Kidney tubule cell (primary cell): ENCODE measurements at places on chromosomes 1 and 21.
A peak's percentile ranks its signal among the peaks of the same experiment; 100 is the strongest.

GRCh38 chr1:208465786-208466590 lies 221.8 kb upstream of the PLXNA2 start:
- DNase-seq = peak; percentile 54

GRCh38 chr1:79708646-79709265 lies 702.2 kb upstream of the ADGRL4 start:
- no peak for DNase-seq

DNA sequence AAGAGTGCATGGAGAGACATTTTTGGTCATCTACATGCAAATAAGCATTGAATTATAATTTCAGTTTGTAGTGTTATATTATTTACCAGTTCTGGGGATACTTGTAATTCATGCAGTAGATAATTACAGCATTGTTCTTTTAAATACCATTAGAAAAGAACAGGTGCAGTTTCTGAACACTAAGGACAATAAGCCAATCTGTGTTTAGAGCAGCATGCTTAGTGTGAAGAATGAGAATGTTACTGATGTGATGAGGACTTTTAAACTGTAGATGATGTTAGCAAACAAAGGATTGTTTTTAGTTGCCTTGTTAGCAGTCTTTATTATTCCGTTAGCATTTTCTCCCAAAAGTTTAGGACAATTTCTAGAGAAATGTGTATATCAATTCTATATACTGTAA lies 348.3 kb downstream of the BRINP3 start:
- no peak for DNase-seq

DNA sequence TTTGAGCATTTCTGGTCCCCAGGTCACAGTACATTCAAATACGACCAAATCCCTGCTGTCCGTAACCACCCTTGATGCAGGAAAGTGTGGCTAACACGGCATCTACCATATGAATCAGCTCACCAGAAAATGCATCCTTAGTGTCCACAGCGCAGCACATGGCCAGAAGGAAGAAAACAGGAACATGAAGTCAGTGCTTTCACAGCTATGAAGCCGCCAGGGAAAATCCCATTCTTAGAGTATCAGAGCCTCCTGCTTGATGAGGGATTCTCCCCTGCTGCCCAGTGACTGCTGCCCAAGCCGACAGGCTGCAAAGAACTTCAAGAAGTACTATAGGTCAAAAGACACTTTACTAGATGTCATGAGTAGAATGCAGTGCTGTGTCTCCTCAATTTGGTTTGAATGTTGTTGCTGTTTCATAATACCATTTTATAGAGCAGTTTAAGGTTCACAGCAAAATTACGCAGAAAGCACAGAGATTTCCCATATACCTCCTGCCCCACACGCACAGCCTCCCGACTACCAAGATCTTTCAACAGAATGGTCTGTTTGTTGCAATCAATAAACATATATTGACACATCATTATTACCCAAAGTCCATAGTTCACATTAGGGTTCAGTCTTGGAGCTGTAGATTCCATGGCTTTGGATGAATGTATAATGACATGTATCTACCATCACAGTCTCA lies 14.5 kb downstream of the TIAM1 start:
- DNase-seq = no peak

- DNase-seq = no peak
Measured at GRCh38 chr21:34794686-34795085, 125.9 kb downstream of the CLIC6 start.

DNA sequence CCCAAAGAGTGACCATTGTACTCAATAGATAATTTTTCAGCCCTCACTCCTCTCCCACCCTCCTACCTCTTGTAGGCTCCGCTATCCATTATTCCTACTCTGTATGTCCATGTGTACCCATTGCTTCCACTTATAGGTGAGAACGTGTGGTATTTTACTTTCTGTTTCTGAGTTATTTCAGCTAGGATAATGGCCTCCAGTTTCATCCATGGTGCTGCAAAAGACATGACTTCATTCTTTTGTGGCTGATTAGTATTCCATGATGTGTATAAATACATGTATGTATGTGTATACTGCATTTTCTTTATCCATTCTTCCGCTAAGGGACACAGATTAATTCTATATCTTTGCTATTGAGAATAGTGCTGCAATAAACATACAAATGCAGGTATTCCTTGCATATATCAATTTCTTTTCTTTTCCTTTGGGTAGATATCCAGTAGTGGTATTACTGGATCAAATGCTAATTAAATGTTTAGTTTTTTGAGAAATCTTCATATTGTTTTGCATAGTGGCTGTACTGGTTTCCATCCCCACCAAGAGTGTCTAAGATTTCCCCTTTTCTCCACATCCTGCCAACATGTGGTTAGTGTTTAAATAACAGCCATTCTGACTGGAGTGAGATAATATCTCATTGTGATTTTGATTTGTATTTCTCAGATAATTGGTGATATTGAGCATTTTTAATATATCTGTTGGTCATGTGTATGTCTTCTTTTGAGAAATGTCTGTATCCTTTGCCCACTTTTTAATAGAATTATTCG lies 4.9 kb downstream of the LY9 start:
- DNase-seq = no peak

GRCh38 chr21:33751533-33751932 lies 109.2 kb downstream of the ITSN1 start:
- no peak for DNase-seq

GRCh38 chr1:223225481-223225880 lies 82.4 kb upstream of the TLR5 start:
- no peak for DNase-seq

DNA sequence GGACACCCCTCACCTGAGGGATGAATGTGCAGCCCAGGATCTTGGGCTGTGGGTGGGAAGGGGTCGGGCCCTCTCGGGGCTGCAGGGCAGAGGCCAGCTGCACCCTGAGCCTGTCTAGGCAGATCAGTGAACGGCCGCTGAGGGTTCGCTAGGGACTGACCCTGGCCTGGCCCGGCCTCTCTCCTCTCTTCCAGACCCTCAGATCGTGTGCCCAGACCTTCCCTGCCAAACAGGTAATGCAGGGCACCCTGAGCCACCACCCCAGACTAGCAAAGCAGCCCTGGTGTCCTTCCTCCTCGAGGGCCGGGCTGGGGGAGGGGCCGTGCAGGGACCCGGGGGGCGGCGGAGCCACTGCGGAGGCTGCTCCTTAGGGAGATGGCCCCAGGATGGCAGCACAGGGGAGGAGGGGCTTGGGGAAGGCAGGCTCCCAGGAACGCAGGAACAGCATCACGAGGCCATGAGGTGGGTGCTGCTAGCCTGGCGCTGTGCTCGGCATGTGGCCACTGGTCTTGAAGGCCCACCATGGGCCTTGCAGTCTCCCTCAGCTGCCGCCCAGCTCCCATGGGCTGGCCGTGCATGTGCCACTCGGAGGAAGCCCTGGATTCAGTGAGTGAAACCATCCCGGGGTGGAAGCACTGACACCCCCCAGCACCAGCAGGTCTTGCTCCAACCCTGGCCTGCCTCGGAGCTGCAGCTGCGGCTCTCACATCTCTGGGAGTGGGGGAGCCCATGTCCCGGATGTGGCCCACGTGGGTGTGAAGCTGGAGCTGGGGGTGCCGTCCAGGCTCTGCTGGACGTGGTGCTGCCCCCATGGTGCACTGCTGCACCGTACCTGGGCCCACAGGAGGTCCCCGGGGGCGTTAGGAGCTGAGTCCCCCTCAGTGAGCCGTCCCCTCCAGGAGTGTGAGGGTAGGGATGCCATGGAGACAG lies 28.7 kb downstream of the COL6A2 start:
- no peak for DNase-seq

- peak; percentile 99 for DNase-seq
Measured at GRCh38 chr1:183635606-183636333, at the start of gene ARPC5. Gene ARPC5 (minus strand): TSS chr1:183635783. CDS start chr1:183635659, 124 bp downstream.

DNA sequence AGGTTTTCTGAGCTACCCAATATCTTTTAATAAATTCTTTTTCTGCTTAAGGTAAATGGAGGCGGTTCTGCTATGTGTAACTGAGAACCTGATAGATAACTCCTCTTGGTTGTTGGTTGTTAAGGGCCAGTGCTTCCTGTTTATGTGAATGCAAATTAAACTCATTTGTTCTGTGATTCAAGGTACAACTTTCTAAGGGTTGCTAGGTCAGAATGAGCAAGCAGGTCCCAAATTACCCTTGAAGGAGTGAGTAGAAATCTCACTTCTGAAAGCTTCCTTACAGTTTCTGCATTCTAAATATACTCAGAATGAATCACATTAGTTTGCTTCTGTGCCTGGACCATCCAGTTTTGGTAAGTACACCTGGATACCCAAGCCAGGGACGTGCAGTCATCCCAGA lies 15.5 kb upstream of the FAM78B start:
- peak; percentile 8 for DNase-seq

DNA sequence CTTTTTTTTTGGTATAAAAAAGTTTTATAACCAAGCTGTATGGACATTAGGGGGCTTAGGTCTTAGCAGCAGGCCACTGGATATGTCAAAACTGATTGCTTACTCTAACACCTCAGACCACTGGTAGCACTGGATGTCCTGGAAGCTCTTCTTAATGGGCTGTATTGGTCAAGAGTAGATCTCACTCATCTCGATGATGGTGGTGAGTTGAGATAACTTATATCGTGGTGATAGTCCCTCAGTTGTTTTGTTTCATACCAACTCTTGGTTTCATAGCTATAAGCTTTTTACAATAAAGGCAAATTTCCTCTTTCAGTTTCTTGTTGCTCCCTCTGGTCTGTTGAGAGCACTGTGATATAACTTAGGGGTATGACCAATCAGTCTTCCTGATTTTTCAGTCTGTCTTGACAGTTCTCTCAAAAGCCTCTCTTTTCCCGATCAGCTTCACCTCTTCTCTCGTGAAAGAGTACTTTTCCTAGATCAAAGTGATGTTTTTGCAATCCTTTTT lies 9.7 kb upstream of the AGO1 start:
- no peak for DNase-seq

DNA sequence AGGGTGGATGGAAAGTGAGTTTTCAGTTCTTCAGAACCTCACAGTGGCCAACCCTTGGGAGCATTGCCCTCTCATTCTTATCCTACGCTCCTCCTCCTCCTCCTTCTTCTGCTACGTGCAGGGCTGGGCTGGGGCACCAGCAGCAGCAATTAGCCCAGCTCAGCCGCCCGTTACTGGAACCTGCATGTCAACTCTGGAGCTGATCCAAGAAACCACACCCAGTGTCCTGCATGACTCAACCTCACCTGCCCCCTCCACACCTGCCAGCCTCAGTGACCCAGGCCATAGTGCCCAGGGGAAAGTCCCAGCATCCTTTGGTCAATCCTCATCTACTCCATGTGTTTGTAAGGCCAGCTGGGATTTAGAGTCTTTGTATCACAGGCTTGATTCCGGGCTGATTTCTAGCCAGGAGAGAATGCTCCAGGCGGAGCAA lies 12.6 kb downstream of the ELF3 start:
- peak; percentile 96 for DNase-seq

DNA sequence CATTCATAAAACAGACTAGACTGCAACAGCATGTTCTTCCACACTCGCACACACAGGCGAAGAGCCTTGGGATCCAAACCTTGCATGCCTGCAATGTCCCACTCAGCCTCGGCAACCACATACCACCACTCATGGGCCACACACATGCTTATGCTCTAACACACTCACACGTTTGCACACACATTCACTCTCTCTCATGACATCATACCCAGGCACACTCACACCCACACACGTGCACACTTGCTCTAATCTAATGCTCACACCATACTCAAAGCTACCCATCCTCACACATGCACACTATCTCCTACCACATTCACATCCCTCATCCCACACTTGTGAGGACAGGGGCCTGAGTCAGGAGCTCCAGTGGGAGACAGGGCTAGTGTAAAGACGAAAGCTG lies 50.3 kb downstream of the GRIK3 start:
- no peak for DNase-seq

DNA sequence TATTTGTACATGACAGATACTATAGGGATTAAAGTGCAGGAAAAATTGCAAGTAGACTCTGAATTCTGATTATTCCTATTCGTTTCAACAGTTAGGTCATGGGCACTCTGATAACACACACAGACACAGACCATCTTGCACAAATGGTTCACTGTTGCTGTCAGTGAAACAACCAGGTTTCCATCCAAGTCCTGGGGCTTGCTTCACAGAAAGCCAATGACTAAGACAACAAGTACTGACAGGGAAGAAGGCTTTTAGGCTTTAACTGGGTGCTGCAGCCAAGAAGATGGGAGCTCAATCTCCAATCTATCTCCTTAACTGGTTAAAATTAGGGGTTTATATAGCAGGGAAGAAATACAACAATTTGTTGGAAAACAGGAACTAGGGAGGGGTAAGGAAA lies 57.6 kb downstream of the RIMS3 start:
- DNase-seq = no peak

DNA sequence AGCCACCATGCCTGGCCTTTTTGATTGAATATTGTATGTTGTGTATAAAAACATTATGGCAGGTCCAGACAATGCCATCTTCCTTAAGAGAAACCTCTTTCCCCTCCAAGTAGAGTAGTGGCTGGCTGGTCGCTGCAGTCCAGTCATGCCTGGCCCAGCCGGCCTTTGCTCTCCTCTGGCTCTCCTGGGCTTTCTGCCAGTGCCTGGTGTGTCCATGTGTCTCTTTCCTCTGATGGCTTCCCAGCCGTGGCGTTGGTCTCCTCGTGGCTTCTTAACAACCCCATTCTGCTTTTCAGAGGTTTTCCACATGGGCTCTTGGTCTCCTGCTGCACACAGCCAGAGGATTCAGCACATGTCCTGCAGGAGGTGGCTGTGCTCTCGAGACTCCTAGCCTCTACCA lies 58.7 kb downstream of the DIP2A start:
- peak; percentile 10 for DNase-seq

GRCh38 chr1:159924025-159924790 lies 1.1 kb downstream of the TAGLN2 start:
- peak; percentile 95 for DNase-seq

DNA sequence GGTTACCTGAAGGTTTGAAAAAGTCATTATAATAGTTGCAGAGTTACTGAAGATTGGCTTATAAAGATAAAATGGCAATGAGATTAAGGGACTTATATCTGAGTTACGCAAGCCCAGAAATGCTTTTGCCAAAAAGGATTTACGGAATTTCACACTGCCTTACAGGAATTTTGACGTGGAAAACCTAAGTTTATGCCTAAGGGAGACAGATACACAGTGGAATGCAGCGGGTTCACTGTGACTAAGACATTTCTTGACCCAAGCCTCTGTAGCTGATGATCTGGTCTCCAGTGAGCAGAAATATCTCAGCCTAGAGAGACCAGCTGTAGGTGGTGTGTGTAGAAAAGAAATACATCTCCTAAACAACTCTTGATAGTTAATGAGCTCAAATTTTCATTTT lies 10.1 kb upstream of the EXO1 start:
- DNase-seq = peak; percentile 55

DNA sequence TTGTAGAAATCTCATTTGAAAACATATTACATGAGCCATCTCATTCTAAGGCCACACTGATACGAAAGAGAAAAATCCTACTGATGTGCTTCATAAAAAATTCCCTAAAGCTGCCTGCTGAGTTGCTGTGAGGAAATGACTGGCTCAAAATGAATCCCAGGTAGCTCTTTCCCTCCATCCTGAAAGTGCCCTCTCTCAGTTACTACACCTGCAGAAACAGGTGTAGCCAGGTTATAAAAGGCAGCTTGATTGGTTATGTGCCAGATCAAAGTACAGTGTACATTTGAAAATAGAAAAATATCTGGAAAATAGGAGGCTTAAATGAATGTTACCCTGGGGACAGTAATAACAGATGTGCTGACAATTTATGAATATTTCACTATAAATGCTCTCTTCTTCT lies 833.4 kb upstream of the ADGRL4 start:
- DNase-seq = no peak
